ENCODE measurements at places on chromosomes 5 and 9. TPM values are rescaled to one million over a fixed set of nuclear protein-coding genes. Genes with fewer than 3 reads are reported as not detected.

DNA sequence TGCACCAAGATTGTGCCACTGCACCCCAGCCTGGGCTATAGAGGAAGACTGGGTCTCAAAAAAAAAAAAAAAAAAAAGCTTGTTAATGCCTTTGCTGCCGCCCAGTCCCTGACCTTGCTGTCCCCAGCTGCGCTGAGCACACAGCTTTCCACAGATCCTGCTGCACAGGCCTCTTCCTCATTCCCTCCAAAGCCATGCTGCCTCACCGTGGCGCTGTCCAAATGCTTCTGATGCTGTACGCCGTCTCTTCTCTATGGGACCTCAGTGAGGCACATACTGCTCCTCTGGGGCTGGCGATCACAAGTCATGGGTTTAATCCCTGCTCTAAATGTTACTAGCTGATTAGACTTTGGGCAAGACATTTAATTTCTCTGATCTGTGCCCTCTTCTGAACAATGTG is 234.1 kb downstream of the FBXL7 start:
- H3K36me3 ChIP-seq = no peaks in the 10 kb centered on the region
- H3K27me3 ChIP-seq = no peaks in the 10 kb centered on the region
- no peak overlapping the region for H3K4me3 ChIP-seq
- H3K4me1 ChIP-seq = no peaks in the 10 kb centered on the region
- no peak overlapping the region for H3K27ac ChIP-seq
- DNase-seq = no peak

DNA sequence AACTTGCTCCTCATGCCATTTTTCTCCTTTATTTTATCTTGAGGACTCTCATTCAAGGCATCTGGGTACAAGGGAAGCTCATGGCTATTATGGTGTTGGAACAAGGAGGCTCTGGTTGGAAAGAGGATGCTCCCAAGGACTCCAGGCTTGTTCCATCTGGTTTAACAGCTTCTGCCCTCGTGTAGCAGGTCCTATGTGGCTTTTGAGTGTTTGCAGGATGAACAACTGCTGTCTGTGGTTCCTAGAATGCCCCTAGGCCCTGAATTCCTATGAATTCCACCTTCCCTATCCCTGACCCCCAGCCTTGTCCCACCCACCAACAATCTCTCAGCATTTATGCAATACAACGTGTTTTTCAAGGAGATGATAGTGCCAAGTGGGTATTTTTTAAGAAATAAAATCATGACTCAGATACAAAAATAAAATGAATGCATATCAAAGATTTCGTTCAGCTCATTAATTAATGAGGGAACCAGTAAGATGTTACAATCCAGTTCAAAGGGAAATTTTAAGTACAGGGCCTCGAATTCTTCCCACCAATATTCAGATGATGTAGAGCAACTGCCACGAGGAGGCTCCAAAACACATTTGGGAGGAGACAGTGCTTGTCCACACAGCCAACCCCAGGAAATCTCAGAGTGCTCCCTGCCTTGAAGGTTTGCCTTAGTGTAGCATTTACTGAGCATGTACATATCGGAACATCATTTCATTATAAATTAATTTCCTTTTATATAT is 182.0 kb downstream of the MUSK start:
- H3K27ac ChIP-seq = no peak overlapping the region
- no peaks in the 10 kb centered on the region for H3K27me3 ChIP-seq
- no peaks in the 10 kb centered on the region for H3K36me3 ChIP-seq
- no peak overlapping the region for H3K4me3 ChIP-seq

The SEMA6A gene
- total RNA-seq = not detected

The SPATA31E1 gene
- not detected for total RNA-seq

The NR2F1-AS1 gene
- not detected for total RNA-seq

The CA9 gene
- not detected for total RNA-seq

DNA sequence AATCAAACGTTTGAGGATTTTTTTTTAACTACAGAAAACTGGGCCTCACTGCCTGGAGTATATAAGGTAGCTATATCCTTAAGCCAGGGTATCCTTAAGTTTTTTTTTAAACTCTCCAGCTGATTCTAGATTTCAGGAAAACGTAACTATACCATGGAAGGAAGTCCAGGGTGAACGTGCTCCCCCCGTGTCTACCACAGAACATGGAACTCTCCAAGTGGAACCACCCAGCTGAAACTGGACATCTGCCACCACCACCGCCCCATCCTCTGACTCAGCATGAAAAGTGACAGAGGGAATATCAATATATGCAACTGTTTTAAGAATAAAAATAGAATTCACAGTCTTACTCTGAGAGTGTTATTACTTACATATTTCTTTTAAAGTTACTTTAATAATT is 61.3 kb downstream of the DROSHA start:
- H3K4me3 ChIP-seq = no peak overlapping the region
- peaks cover 33% of the 10 kb centered on the region for H3K36me3 ChIP-seq
- H3K27me3 ChIP-seq = no peaks in the 10 kb centered on the region

- H3K4me1 ChIP-seq = no peaks in the 10 kb centered on the region
- DNase-seq = no peak
- H3K27ac ChIP-seq = no peak overlapping the region
- no peaks in the 10 kb centered on the region for H3K36me3 ChIP-seq
Observed at GRCh38 chr5:53030893-53031292, 41.7 kb downstream of the ITGA2 start.

DNA sequence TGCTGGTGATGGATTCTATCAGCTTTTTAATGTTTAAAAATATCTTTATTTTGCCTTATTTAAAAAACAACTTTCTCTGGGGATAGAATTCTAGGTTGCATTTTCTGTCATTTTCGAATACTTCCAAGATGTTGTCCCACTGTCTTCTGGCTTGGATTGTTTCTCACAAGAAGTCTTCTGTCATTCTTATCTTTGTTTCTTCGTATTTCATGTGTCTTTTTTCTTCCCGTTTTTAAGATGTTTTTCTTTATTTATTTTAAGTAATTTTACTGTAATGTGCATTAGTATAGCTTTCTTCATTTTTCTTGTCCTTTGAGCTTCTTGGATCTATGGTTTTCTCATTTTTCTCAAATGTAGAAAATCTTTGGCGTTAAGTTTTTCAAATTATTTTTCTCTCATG is 19.1 kb downstream of the STX17 start:
- no peak for DNase-seq
- no peaks in the 10 kb centered on the region for H3K27me3 ChIP-seq
- H3K4me3 ChIP-seq = no peak overlapping the region
- no peak overlapping the region for H3K27ac ChIP-seq
- peaks cover 6% of the 10 kb centered on the region for H3K4me1 ChIP-seq
- H3K36me3 ChIP-seq = peaks cover 25% of the 10 kb centered on the region

The LMX1B gene
- not detected for total RNA-seq

GRCh38 chr5:23977365-23977764 is 470.0 kb downstream of the PRDM9 start:
- no peak for DNase-seq
- H3K4me1 ChIP-seq = no peaks in the 10 kb centered on the region
- H3K36me3 ChIP-seq = no peaks in the 10 kb centered on the region
- no peaks in the 10 kb centered on the region for H3K27me3 ChIP-seq

DNA sequence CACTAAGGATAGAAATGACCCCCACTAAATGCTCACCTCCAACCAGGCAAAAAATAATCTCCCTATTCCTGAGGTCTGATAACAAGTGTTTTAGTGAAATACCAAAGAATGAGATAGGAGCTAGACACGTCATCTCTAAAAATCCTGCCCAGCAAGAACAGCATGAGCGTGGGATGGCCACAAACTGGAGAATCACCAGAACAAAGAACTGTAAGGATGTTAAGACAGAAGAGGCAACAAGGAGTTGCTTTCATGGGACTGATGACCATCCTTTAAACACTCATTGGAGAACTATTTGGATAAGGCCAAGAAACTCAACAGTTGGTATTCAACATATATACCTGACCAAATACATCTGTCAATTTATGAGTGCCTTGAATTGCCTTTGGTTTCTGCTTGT is 113.7 kb downstream of the RASEF start:
- no peak for DNase-seq
- no peak overlapping the region for H3K27ac ChIP-seq
- no peaks in the 10 kb centered on the region for H3K27me3 ChIP-seq
- no peaks in the 10 kb centered on the region for H3K4me1 ChIP-seq
- H3K4me3 ChIP-seq = no peak overlapping the region

DNA sequence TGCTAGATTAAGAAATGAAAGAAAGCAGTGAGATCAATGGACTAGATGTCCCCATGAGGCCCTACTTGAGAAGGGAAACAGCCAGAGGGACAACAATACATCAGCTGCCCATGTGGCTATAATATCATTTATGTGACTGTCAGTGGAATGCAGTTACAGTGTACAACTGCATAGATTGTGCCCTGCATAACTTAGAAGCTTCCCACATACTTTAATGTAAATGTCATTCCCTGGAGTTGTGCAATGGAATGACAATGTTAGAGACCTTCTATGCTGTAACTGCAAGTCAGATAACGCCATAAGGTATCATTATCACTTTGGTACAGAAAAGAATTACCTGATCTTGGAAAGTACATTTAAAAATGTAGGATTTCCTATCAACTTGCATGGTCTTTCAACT is 67.4 kb downstream of the FBN2 start:
- no peaks in the 10 kb centered on the region for H3K27me3 ChIP-seq
- H3K4me1 ChIP-seq = no peaks in the 10 kb centered on the region
- H3K4me3 ChIP-seq = no peak overlapping the region
- no peak for DNase-seq
- no peak overlapping the region for H3K27ac ChIP-seq

Data from natural killer cell (primary cell).